Urinary bladder (tissue), 4 donors: ENCODE measurements at places on chromosomes 6 and 20. TPM values are rescaled to one million over a fixed set of nuclear protein-coding genes. Genes with fewer than 3 reads are reported as not detected.

DNA sequence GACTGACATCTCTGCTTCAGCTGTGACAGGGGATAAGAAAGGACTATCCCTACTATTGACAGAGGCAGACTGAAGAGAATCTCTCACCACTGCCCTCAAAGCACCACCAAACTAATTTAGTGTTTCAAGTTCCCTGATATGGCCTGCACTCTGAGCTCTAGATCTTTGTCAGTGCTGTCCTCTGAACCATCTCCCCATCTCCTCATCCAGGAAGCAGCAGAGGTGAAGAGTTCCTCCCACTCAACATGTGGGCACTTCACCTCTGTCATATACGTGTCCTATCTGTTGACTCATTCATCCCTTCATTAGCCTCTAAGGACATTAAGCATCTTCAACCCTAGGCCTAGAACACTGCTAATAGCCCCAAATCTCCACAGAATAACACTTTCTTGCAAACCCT is 14.1 kb downstream of the FAM210B start:
- no peak for DNase-seq

Gene HLA-DQB1
- total RNA-seq: 4.0 TPM

GRCh38 chr20:38888059-38888831 is 38.0 kb upstream of the FAM83D start:
- no peak for DNase-seq

GRCh38 chr6:68575765-68576439 is 59.2 kb upstream of the ADGRB3 start:
- no peak for DNase-seq

Gene NEURL2
- total RNA-seq: 4.8 TPM

DNA sequence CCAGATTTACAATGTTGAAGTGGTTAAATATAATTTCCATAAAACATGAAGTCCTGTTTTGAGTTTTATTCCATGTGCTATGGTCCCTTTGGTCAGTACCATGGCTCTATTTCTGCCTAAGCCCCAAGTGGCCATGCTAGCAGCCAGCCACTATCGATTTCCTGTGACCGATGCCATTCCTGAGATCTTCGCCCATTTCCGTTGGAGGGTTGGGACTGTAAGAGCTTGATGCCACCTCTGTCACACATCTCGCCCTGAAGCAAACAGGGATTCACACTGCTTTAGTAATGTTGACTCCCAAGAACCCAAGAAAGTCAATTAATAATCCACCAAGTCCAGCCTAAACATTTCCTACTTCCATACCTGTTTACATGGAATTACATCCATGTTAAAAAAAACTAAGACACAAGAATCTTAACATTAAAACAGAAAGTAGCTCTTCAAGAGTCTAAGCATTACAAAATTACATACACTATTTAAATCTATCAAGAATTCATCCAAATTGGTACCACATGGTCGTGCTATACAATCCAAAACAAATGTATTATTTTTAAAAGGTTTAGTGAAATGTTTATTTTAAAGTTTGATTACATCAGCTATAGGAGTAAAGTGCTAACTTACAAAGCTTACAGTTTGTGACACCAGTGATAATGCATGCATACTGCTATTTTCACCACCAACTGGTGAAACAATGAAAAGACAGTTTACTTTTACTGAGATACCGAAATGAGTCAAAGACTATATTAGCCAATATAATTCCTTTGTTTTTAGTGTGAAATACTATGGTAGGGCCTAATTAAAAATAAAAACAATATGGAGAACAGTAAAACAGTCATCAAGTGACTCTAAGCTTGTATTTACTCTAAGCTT is 2.5 kb downstream of the RBM39 start:
- no peak for DNase-seq

- no peak for DNase-seq
Measured at GRCh38 chr6:1216488-1216974, 95.4 kb upstream of the FOXQ1 start.

- DNase-seq: no peak
Measured at GRCh38 chr6:30886897-30887255, 2.6 kb downstream of the DDR1 start.

Gene VWA7
- 0.42 TPM for total RNA-seq

Gene HIVEP2
- 17.0 TPM for total RNA-seq

- peak; percentile 39 for DNase-seq
Measured at GRCh38 chr6:110491644-110492317, 15.4 kb upstream of the SLC22A16 start.
